ENCODE measurements at places on chromosomes 7 and 10. TPM values are rescaled to one million over a fixed set of nuclear protein-coding genes. Genes with fewer than 3 reads are reported as not detected.

- peak; percentile 73 for DNase-seq
Measured at GRCh38 chr7:91165006-91165845, 99.0 kb upstream of the FZD1 start.

GRCh38 chr7:30864101-30864500 lies 47.6 kb upstream of the AQP1 start:
- no peak for DNase-seq

NUTM2E gene
- total RNA-seq, result not detected

GRCh38 chr10:6271663-6272062 lies 68.9 kb downstream of the PFKFB3 start:
- no peak for DNase-seq

- no peak for DNase-seq
Measured at GRCh38 chr7:37645282-37646050, 38.1 kb upstream of the GPR141 start.

NUTM2D gene
- 1.5 TPM for total RNA-seq

- no peak for DNase-seq
Measured at GRCh38 chr10:58137813-58138212, 129.9 kb downstream of the IPMK start.

Measured in osteoblast (primary cell).